ENCODE measurements at places on chromosomes 7 and 10.

- no peak for DNase-seq
Measured at GRCh38 chr10:98391578-98391991, 23.4 kb downstream of the PYROXD2 start.

DNA sequence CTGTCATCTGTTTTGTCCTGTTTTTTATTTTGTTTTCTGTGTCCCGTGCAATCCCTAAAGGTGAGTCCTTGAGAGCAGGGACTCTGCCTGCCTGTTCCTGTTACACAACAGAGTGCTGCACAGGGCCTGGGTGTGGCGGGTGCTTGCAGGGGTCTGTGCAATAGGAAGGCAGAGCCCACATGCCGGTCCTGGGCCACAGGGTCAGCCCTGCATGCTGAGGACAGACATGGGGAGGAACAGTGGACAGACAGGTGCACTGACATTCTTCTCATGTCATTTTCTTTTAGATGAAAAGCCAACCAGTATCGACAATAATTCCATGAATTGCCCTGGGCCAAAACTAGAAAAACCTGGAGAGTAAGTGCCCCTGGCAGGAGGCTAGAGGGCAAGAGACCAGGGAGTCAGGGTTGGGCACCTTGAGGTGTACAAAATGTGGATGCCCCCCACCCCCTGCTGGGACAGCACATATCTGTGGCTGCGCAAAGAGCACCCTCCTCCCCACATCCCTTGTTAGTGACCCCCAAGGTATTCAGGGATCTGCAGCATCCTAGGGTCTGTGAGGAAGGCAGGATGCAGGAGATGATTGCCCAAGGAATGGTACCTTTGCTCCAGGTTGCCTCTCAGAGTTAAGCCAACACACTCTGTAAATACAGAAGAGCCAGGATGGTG is 19.9 kb downstream of the ANTXRL start:
- DNase-seq: no peak

- no peak for DNase-seq
Measured at GRCh38 chr10:119465085-119465484, 77.4 kb downstream of the RGS10 start.

DNA sequence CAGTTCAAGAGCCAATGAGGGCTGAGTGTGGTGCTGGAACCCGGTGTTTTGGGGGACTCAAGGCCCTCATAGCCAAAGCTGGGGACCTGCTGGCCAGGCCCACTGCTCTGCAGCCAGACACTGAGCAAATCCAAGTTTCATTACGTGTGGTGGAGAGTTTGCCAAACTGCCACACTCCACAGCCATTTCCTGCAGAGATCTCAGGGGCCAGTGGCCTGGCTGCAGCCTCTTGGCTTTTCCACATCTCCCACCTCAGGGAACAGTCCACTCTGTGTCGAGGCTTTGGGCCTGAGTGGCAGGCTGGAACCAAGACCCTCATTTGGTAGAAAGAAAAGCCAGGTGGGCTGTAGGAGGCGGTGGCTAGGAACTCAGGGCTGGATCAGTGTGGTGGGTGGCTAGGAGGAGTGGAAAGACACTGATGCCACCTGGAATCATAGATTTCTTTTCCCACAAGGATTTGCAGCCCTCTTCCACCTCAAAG is 3.2 kb downstream of the HOXA11 start:
- DNase-seq: no peak

DNA sequence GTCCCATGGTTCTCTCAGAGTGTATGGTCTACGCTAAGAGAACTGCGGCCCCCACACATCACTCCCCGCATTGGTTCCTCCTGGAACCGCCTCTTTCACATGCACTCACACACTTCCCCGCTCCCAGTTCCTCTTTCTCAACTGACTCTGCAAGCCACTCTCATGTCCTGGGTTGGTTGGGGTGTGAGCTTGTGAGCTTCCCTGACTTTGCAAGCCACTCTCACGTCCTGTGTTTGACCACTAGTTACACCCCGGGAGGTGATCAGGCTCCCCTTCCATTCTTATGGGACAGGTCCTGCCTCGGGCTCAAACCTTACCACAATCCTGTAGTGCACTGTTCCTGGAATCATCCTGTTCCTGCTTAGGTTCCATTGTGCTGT is 105.0 kb downstream of the TRIM24 start:
- no peak for DNase-seq

DNA sequence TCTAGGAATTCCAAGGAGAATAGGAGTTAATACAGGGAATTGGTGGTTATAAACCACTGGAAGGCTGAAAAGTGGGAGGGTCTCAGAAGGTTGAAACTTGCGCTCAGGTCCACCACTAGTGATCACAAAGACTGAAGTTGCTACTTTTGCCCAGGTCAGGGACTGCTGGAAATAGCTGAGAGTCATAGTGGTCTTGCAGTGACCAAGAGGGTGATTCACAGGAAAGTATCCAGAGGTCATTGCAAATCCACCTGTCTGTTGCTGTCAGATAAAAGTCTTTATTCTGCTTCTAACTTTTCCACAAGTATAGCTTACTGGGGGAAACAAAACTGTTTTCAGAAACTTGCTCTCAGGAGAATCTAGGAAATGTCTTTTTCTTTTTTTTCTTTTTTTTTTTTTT is 211.5 kb upstream of the PRSS1 start:
- no peak for DNase-seq

DNA sequence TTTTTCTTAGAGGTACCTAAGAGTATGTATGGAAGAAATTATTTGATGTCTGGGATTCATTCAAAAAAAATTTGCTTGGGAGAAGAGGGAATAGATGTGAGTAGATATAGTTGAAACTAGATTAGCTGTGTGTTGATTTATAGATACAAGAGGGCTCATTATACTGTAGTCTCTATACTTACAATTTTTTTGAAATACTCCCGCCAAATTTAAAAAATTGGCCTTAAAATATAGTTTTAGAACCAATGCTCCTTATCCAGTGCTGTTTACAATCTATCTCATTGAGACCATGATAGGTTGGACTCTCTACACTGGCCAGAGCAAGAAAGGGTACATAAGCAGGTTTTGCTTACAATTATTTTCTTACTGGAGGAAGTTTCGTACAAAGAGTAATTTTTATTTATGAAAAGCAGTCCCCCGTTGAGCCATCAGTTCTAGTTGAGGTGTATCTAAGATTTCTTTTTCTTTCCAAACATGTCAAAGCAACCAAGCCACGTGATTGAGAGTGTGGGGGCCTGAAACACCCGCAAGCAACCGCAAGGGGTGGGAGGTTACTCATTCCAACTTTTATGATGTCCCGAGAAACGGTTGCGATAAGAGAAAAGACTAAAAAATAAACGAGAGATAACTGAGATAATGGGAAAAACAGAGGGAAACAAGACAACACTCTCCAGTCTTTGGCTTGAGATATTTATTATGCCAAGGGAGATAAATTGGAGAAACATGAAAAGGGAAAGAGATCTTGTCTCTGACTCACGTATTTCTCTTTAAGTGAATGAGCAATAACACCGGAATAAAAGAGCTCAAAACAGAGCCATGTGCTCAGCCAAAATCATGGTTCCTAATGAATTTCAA is 729.2 kb downstream of the LRMDA start:
- DNase-seq: no peak

GRCh38 chr7:50303335-50304128 is 984 bp upstream of the IKZF1 start:
- DNase-seq: no peak

DNA sequence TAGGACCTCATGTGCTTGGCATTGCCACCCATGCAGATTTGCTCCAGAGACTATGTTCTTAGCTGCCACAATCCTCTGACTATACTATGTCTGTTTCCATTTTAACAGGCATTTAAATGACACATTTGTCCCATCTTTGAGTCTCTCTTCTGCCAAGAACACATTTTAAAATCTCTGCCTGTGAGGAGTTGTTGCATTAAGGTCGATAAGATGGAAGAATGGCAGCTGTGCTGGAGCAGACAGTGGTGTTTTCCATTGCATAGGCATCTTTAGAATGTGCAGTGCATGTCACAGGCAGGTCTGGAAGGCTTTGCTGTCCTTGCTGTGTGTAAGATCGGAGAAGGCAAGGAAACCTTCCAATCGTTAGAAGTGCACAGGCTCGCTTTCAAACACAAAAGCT is 70.9 kb upstream of the CELF2 start:
- DNase-seq: no peak

- DNase-seq: no peak
Measured at GRCh38 chr7:13050703-13051102, 363.3 kb downstream of the ARL4A start.

GRCh38 chr10:133262696-133263095 is 14.0 kb downstream of the ADAM8 start:
- no peak for DNase-seq

DNA sequence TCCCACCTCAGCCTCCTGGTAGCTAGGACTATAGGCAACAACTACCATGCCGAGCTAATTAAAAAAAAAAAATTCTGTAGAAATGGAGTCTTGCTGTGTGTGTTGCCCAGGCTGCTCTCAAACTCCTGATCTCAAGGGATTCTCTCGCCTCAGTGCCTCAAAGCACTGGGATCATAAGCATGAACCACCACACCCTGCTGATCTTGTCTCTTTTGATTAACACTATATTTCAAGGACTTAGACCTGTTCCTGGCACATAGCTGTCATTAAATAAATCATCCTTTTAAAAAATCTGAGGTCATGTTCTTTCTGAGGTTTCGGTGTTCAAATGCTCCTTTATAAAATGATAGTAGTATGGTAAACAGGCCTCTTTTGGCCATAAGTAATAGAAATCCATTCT is 4.8 kb downstream of the PALS2 start:
- no peak for DNase-seq

DNA sequence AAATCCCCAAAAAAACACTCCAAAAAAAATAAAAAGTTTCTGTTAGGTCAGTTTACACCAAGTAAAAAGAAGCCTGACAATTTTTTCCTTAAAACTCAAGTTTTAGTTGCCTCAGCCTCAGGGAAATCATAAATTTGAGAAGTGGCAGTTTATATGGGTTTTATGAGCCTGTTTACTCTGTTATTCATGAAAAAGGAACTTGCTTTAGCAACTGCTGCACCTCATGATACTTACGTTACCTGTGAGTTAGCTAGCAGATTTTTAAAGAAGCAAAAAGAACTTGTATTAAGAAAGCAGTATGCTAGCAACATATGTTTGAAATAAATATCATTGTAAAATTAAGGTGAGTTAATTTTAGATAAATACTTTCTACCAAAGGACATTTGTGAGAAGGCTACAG is 1264.5 kb upstream of the PHF14 start:
- DNase-seq: no peak

- DNase-seq: no peak
Measured at GRCh38 chr7:21141476-21141875, 286.4 kb upstream of the SP4 start.

DNA sequence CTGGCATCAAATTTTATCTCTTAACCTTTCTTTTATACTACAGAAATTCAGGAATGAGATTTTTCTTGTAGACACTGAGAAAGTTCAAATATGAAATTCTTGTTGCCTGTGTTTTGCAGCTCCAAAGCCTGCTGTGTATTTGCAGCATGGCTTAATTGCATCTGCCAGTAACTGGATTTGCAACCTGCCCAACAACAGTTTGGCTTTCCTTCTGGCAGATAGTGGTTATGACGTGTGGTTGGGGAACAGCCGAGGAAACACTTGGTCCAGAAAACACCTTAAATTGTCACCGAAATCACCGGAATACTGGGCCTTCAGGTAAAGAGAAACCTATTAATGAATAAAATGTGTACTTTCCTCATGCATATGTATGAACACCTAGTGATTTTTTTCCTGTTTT is 24.8 kb downstream of the LIPK start:
- no peak for DNase-seq

GRCh38 chr10:116385994-116386809 is 41.4 kb upstream of the PNLIPRP3 start:
- no peak for DNase-seq

DNA sequence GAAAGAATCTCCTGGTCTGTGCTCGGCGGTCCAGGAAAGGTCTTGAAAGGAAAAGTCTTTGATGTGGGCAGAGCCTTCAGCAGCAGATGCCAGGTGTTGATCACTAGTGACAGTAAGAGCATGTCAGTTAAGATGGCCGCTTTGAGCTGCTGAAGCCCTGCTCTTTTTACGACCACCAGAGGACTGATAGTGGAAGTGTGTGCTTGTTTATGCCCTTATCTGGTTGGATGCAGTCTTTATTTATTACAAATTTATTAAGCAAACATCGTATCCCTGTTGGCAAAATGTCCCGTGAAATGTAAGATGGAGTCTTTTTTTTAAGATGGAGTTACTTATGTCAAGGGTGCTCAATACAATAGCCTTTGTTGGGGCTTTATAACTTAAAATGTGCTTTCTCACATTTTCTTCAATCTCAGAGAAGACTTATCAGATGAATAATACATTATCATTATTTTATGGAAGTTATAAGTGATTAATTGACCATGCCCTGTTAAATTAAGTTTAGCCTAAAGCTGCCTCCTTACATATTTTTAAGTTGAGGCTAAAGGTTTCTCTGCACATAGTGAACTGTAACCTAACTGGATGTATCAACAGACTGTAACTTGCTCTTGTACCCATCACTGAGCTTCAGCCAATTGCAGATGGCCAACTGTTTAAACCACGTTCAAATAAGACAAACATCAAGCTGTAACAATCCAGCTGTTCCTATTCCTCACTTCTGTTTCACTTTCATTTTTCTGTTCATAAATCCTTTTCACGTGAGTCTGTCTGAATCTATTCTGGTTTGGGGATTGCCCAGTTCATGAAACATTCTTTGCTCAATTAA is 97.4 kb upstream of the PIK3CG start:
- DNase-seq: no peak

DNA sequence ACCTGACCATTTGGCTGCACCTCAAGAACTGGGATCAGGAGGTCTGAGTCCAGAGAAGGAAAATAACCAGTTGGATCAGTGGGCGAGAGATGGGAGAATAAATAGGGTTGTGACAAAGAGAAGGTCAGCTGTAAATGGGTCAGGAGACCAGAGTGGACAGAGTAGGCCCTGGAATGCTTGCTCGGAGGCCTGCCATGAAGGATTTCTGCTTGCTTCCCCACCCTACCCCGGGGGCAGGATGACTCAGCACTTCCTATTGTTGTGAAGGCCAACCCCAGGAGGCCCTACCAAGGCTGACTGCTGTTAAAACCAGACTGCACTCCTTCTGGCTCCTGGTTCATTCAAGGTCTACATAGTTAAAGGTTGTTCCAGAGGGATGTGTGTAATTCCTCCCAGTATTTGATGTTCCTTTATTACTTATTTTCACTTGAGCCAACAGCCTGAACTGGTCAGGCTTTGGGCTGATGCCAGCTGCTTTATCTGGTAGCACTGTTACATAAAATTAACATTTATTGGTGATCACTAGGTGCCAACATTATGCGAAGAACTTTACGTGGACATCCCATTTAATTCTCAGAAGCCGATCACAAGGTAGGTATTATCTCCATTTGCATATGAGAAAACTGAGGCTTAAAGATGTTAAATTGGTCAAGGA is 27.3 kb upstream of the IFRD1 start:
- no peak for DNase-seq

DNA sequence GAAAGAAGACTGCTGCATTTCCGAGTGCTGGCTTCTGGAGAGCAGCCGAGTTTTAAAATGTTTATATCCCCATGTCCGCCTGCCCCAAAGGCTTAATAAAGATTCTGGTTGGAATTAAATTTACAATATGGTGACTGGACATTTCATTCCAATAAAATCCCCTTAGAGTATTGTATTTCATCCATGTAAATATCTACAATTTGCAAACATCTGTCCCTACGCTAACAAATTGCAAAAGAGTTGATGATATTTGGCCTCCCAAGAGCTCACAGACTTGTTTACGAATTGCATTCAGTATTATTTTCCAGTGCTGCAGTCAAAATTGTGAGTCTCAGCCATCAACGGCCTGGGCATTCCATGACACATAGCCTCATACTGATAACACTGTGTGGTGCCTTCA is 50.1 kb downstream of the PLEKHS1 start:
- no peak for DNase-seq

All from stimulated activated CD8-positive, alpha-beta memory T cell treated with anti-CD3 and anti-CD28 coated beads, Interleukin-15, amount 100 ng/mL, for 4 hours (primary cell).